ENCODE measurements at places on chromosomes 1 and 21.

- no peaks in the 10 kb centered on the region for H3K4me1 ChIP-seq
- H3K27me3 ChIP-seq: peaks cover 9% of the 10 kb centered on the region
- no peak for DNase-seq
- H3K4me3 ChIP-seq: no peak overlapping the region
- no peak overlapping the region for H3K27ac ChIP-seq
Observed at GRCh38 chr1:232322162-232322734, 307.7 kb downstream of the SIPA1L2 start.

- H3K4me3 ChIP-seq: no peak overlapping the region
- DNase-seq: no peak
- peaks cover 1% of the 10 kb centered on the region for H3K27me3 ChIP-seq
- no peak overlapping the region for H3K27ac ChIP-seq
Observed at GRCh38 chr1:182164273-182164672, 102.8 kb upstream of the ZNF648 start.

- peaks cover 9% of the 10 kb centered on the region for H3K27me3 ChIP-seq
- H3K36me3 ChIP-seq: no peaks in the 10 kb centered on the region
- no peak overlapping the region for H3K4me3 ChIP-seq
- H3K27ac ChIP-seq: no peak overlapping the region
Observed at GRCh38 chr1:224894915-224895314, 34.6 kb upstream of the DNAH14 start.

- no peak overlapping the region for H3K27ac ChIP-seq
- H3K36me3 ChIP-seq: no peaks in the 10 kb centered on the region
- no peaks in the 10 kb centered on the region for H3K27me3 ChIP-seq
- DNase-seq: no peak
- H3K4me1 ChIP-seq: no peaks in the 10 kb centered on the region
Observed at GRCh38 chr21:27371115-27371974, 404.5 kb upstream of the ADAMTS5 start.

DNA sequence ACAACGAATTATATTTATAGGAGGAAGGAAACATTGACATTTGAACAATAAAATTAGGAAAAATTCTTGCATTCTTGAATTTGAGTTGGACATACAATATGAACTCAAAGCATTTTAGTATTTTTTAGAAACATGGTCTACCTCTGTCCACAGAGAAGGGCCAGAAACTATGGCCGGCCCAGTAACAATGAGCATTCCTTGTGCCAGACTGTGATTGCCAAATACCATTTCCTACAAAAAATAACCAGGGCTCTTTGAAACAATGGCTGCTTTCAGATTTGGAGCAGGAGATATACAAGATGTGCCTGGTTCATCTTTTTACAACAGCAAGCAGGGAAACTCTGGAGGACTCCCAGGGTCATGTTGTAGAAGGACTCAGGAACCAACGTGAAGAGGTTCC lies 38.4 kb downstream of the NOS1AP start:
- H3K4me3 ChIP-seq: no peak overlapping the region
- peaks cover 49% of the 10 kb centered on the region for H3K36me3 ChIP-seq
- H3K4me1 ChIP-seq: no peaks in the 10 kb centered on the region
- no peak overlapping the region for H3K27ac ChIP-seq
- peaks cover 39% of the 10 kb centered on the region for H3K27me3 ChIP-seq
- DNase-seq: no peak

- no peak for DNase-seq
- no peaks in the 10 kb centered on the region for H3K27me3 ChIP-seq
- peak overlapping the region; percentile 18 for H3K4me3 ChIP-seq
- H3K27ac ChIP-seq: no peak overlapping the region
Observed at GRCh38 chr1:230122366-230123279, 55.6 kb downstream of the GALNT2 start.

GRCh38 chr1:67517046-67517445 lies 86.8 kb upstream of the SERBP1 start:
- no peaks in the 10 kb centered on the region for H3K27me3 ChIP-seq
- peaks cover 24% of the 10 kb centered on the region for H3K36me3 ChIP-seq
- no peaks in the 10 kb centered on the region for H3K4me1 ChIP-seq
- no peak for DNase-seq
- no peak overlapping the region for H3K27ac ChIP-seq

GRCh38 chr1:85407746-85408377 lies 57.1 kb downstream of the DDAH1 start:
- H3K4me1 ChIP-seq: no peaks in the 10 kb centered on the region
- H3K4me3 ChIP-seq: no peak overlapping the region
- H3K36me3 ChIP-seq: no peaks in the 10 kb centered on the region
- DNase-seq: no peak

GRCh38 chr1:81801651-81802456 lies 1.1 kb downstream of the ADGRL2 start:
- no peak for DNase-seq
- H3K36me3 ChIP-seq: peaks cover 14% of the 10 kb centered on the region
- H3K27ac ChIP-seq: no peak overlapping the region
- H3K27me3 ChIP-seq: peaks cover 48% of the 10 kb centered on the region

Measured in naive thymus-derived CD8-positive, alpha-beta T cell (primary cell).